ENCODE measurements at places on chromosomes 2 and 18. TPM values are rescaled to one million over a fixed set of nuclear protein-coding genes. Genes with fewer than 3 reads are reported as not detected.

CD226 gene
- total RNA-seq: 1.3 TPM

MGAT4A gene
- total RNA-seq: under 0.01 TPM

NTSR2 gene
- total RNA-seq: not detected

MC4R gene
- total RNA-seq: 0.32 TPM

MFSD2B gene
- under 0.01 TPM for total RNA-seq

TIMM21 gene
- 27.6 TPM for total RNA-seq

CYTIP gene
- not detected for total RNA-seq

PAIP2B gene
- total RNA-seq: under 0.01 TPM

MEIS1 gene
- total RNA-seq: 21.4 TPM

All from GM23248 (cell line).